ENCODE measurements at places on chromosomes 2 and 18.

DNA sequence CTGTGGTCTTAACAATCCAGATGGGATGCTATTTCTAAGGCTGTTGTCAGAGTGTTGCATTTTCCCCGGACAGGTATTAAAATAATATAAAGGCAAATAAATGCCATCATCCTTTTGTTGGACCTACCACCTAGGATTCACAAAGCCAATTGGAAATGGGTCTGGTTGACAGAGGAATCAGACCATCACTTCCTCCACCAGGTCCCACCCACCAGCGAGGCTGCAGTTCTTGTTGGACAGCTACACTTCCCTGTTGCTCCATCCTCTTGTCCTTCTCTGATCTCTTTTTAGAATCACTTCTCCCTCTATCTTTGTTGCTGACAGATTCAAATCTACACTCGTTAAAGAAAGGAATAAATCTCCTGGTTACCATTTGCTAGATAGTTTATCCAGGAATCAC is 1.1 kb downstream of the TMEM169 start:
- no peak overlapping the region for H3K4me3 ChIP-seq
- H3K27me3 ChIP-seq, result no peaks in the 10 kb centered on the region
- peaks cover 70% of the 10 kb centered on the region for H3K4me1 ChIP-seq
- DNase-seq, result no peak
- H3K36me3 ChIP-seq, result no peaks in the 10 kb centered on the region

DNA sequence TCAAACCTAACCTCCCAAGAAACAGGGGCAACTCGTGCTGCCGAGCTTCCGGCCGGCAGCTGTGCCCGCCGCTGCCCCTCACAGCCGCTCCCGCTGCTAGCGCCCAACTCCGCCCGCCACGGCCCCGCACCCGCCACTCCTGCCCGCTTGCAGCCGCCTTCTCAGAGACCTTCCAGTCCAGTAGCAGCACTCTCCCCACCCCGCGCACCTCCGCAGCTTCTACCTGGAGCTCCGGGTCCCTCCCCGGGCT is 722 bp upstream of the C2orf15 start:
- H3K4me3 ChIP-seq, result peak overlapping the region; percentile 50
- H3K27ac ChIP-seq, result peak overlapping the region; percentile 86
- DNase-seq, result no peak
- no peaks in the 10 kb centered on the region for H3K27me3 ChIP-seq
- H3K36me3 ChIP-seq, result no peaks in the 10 kb centered on the region

GRCh38 chr18:9507565-9508088 is 32.3 kb downstream of the RALBP1 start:
- H3K4me1 ChIP-seq, result peaks cover 6% of the 10 kb centered on the region
- DNase-seq, result no peak
- no peak overlapping the region for H3K27ac ChIP-seq
- H3K36me3 ChIP-seq, result no peaks in the 10 kb centered on the region
- no peak overlapping the region for H3K4me3 ChIP-seq

DNA sequence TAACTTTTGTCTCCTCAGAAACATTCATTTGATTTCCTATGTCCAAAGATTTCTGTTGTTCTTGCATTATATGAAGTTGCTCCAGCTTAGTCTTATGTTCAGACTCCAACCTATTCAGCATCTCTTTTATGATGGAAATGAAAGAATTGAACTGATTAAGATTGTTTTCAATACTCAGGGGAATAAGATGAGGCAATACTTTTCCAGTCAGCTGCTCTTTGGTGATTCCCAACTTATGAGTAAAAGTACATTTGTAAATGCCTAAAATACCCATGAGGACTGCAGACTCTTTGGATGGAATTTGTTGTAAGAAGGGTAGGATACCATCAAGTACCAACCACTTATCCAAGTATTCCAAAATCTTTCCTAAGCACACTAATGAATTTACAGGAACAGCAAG is 39.8 kb downstream of the TRAK2 start:
- no peak overlapping the region for H3K27ac ChIP-seq
- H3K4me3 ChIP-seq, result no peak overlapping the region
- peaks cover 51% of the 10 kb centered on the region for H3K4me1 ChIP-seq
- H3K36me3 ChIP-seq, result no peaks in the 10 kb centered on the region
- no peak for DNase-seq
- no peaks in the 10 kb centered on the region for H3K27me3 ChIP-seq

DNA sequence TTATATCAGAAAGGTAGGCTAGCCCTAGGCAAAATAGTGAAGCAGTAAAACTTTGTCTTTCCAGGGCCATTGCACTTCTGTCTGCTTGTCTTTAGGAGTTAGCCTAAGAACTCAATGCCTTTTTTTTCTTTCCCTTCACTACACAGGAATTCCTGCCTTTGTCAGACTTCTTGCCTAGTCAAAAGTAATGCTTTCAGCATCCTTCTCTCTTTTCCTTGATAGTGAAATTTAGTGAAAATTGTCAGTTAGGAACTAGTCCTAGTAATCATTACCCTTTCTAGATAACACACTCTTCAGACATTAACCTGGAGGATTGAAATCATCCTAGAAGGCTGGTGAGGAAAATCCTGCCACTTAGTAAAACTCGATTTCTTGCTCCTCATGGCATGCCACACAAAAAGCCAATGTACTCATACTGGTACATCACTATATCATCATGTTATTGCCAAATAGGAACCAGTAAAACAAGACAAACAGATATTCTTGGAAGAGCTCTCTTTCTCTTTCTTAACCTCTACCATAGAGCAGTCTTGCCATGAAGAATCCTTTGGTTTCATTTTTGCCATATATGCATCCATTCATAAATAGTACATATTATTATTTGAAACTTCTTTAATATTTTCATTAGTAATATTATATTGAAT is 320.5 kb downstream of the CTNNA2 start:
- no peak overlapping the region for H3K4me3 ChIP-seq
- no peak for DNase-seq
- H3K36me3 ChIP-seq, result no peaks in the 10 kb centered on the region
- no peaks in the 10 kb centered on the region for H3K4me1 ChIP-seq

- no peak overlapping the region for H3K27ac ChIP-seq
- H3K4me1 ChIP-seq, result no peaks in the 10 kb centered on the region
- H3K36me3 ChIP-seq, result no peaks in the 10 kb centered on the region
- DNase-seq, result no peak
Observed at GRCh38 chr2:186992597-186992996, 143.6 kb upstream of the ZSWIM2 start.

DNA sequence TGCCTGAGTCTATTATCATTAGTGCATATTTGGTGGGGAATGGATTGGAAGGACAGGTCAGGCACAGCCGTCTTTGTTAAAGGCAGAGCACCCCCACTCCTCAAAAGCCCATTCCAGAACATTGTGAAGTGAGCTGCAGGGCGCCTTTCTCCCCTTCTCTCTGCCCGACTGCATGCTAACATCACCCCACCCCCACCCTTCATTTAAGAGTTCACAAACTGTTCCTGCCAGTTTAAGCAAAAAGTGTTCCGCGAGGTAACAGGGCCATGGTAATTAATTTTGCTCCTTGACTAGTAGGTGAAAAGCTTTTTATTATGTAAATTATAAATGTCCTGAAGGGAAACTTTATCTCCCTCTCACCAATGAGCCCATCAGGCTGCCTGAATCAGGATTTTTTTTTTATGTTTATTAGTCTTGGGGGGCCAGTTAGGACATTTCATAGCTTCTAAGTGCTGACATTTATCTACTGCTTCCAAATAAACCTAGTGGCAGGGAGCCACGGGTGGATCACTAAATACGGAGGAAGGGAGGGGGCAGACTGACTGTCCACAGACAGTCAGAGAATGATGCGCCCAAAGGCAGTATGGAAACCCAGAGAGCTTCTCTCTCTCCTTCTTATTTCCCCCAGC is 99.4 kb downstream of the FTCDNL1 start:
- no peak overlapping the region for H3K27ac ChIP-seq
- no peak for DNase-seq
- no peak overlapping the region for H3K4me3 ChIP-seq
- no peaks in the 10 kb centered on the region for H3K36me3 ChIP-seq
- H3K4me1 ChIP-seq, result no peaks in the 10 kb centered on the region

- H3K4me1 ChIP-seq, result no peaks in the 10 kb centered on the region
- DNase-seq, result no peak
- H3K27me3 ChIP-seq, result no peaks in the 10 kb centered on the region
- H3K4me3 ChIP-seq, result no peak overlapping the region
- H3K27ac ChIP-seq, result no peak overlapping the region
Observed at GRCh38 chr2:200340508-200341224, 34.2 kb downstream of the SPATS2L start.

- no peaks in the 10 kb centered on the region for H3K27me3 ChIP-seq
- H3K36me3 ChIP-seq, result no peaks in the 10 kb centered on the region
- H3K4me1 ChIP-seq, result no peaks in the 10 kb centered on the region
- no peak overlapping the region for H3K4me3 ChIP-seq
Observed at GRCh38 chr2:223069465-223069864, 17.5 kb downstream of the KCNE4 start.

DNA sequence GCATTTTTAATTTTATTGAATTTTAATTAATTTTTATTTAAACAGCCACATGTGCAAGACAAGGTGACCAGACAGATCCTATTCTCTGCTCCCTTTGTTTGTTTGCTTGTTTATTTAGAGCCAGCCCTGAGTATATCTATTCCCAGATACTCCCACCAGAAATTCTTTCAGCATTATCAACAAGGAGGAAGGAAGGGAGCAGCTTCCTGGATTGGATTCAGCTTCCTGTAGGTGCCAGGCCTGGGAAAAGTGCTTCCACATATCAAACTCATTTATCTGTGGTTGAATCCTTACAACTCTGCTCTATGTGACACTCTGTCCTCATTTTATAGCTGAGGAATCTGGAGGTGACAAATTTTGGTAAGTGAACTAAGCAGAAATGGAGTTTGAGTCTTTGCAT is 60.5 kb upstream of the KLF7 start:
- H3K36me3 ChIP-seq, result no peaks in the 10 kb centered on the region
- no peak overlapping the region for H3K4me3 ChIP-seq
- DNase-seq, result no peak
- H3K27ac ChIP-seq, result no peak overlapping the region
- no peaks in the 10 kb centered on the region for H3K4me1 ChIP-seq

DNA sequence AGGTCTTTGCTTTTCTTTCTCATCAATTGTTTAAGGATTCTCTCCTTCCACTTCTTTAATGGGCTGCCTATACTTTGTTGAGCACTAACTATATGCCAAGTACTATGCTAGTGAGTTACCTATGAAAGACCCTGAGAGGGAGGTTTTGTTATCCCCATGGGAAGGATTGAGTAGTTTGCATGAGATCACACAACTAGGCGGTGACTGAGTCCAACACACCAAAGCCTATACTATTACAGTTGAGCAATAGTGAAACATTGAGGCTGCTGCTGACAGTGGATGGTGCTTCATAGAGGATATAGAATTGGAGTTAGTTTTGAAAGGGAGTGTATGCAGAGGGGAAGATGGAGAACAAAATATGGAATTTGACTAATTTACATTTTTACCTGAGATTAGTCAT is 15.8 kb downstream of the NABP1 start:
- peaks cover 24% of the 10 kb centered on the region for H3K4me1 ChIP-seq
- H3K27me3 ChIP-seq, result no peaks in the 10 kb centered on the region
- H3K27ac ChIP-seq, result no peak overlapping the region
- H3K4me3 ChIP-seq, result no peak overlapping the region
- DNase-seq, result no peak

GRCh38 chr2:167729911-167730310 is 517.5 kb downstream of the STK39 start:
- H3K27me3 ChIP-seq, result no peaks in the 10 kb centered on the region
- no peaks in the 10 kb centered on the region for H3K36me3 ChIP-seq
- no peak for DNase-seq
- no peak overlapping the region for H3K27ac ChIP-seq

All from CD4-positive, alpha-beta memory T cell (primary cell).